ENCODE measurements at places on chromosomes 4 and X.

GRCh38 chrX:111467896-111468295, 43.5 kb upstream of the SERTM2 start:
- DNase-seq, result no peak

DNA sequence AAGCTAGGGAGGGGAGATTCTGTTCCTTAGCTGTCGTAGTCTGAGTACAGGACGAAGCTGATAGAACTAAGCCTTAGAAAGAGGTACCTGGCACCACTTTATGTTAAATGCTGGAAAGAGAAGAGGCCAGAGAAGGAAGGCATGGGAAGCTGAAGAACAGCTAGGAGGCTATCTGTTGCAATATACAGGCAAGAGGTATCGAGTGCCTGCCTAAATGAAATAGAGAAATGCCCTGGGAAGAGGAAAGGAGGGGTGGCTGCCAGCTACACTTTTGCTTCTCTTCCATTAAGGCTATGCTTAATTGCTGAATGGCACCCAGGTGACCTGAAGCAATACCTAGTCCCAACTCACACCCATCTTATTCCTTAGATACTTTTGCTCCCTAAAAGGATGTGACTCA, 380.4 kb upstream of the FGF13 start:
- DNase-seq, result no peak

DNA sequence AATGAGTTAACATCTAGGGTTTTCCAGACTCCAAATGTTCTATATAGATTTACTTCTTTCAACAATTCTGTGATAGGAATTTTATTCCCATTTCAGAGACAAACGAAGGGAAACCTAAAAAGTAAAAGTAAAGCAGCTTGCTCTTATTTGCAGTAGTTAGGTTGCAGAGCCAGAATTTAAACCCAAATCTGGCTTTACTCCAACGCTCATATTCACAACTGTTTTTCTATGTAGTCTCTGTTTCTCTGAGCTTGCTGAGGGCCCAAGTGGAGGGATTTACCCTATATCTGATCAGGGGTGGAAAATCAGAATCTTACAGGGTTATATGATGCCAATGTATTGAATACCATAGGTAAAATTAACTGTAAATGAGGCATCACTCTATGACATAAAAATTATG, 599.1 kb upstream of the GRIA3 start:
- no peak for DNase-seq

DNA sequence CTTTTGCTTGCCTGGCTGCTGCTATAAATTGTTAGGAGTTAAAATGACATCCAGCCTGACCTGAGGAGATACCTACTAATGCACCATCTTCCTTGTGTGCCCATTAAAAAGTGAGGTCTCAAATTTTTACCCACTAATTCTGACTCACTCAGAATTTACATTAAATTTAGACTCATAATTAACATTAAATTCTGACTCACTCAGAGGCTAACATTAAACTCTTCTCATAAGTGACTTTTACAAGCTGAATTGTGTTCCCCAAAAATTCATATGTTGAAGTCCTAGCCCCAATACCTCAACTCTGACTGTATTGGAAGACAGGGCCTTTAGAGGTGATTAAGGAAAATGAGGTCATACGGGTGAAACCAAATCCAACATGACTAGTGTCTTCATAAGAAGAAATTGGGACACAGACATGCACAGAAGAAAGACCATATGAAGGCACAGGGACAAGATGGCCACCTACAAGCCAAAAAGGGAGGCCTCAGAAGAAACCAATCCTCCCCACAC, 11.8 kb downstream of the CASP6 start:
- DNase-seq, result no peak

DNA sequence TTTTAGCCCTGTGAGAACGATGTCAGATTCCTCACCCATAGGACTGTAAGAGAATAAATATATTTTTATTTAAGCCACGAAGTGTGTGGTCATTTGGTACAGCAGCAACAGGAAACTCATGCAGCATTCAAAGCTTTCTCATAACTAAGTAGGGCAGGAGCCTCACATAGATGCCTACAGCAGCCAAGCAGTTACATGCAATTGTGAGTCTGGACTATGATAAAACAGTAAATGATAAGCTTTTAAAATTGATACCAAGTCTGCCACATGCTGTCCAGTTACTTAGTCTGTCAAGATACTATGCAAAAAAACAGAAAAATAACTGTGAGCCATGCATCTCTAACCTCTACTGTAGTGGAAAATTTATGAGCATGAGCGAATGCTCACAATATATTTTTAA, 359.6 kb downstream of the HS3ST1 start:
- no peak for DNase-seq

DNA sequence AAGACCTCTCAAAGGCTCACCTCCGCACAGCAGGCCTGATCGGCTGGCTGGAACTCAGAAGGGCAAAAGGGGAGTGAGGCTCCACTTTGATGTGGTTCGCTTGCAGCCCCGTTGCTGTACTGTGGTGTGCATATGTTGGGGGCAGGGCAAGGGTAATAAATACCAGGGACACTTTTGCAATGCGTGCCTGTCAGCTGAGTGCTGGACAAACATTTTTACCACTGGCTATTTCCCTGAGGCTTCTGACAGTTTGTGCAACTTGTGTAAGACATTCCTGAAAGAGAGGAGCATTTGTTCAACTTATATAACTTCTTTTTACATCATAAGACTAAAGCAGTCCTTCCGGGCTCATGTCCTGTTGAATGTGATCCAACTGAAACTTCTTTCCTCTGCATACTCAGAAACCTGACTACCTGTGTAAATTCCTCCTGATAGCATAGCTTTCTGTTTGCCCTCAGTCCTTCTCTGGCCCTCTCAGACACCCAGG, 82.3 kb downstream of the SPRY1 start:
- DNase-seq, result no peak

GRCh38 chr4:56123547-56123946, 174.8 kb downstream of the CEP135 start:
- no peak for DNase-seq

DNA sequence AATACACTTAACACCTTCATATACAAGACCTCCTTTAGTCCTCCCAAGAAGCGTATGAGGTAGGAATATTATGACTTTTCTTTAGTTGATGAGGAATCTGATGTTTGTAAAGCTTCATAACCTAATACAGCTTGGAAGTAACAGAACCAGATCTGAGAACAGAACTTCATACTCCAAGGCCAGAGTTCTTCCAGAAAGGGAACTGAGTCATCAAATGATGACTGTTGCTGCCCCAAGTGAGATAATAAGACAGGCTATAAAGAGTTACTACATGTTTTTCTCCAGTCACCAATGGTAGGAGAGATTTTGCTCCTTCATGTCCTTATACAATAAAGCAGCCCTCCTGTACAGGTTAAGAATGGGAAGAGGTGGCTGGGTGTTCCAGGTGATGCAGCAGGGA, 74.3 kb upstream of the ANXA3 start:
- DNase-seq, result no peak

DNA sequence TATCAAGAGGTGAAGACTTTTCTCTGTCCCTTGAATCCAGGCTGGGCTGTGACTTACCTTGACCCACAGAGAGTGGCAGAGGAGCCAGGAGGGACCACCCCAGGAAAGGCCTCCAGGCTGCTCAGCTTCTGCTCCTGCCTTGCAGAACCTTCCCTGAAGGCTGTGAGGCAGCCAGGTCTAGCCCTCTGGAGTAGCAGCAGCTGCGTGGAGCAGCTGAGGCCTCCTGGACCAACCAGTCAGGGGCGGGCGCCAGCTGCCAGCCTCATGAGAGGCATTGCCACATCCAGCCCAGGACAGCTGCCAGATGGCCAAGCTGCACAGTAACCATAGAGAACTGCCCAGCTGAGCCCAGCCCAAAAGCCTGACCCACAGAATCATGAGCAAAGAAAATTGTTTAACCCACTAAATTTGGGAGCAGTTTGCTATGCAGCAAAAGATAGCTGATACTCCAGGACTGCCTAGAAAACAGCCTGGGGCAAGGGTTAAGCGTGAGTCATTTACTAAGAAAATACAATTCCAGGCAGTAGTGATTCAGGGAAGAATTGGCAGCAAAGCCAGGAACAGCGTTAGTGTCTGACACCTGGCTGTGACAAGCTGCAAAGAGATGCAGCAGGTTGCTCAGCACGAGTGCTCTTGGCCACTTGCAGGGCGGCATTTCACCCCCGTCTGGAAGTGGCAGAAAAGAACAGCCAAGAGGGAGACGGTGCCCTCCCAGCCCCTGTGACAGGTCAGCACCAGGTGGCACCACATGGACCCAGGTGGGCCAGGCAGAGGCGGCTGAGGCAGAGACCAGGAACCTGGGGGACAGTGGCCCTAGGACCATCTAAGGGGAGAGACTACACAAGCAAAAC, 14.7 kb upstream of the PDE6B start:
- DNase-seq, result no peak

GRCh38 chr4:107546638-107547037, 173.4 kb downstream of the PAPSS1 start:
- DNase-seq, result no peak

Data from stimulated activated CD8-positive, alpha-beta memory T cell treated with anti-CD3 and anti-CD28 coated beads, Interleukin-4, amount 100 ng/mL, for 1 hour (primary cell).